ENCODE measurements at places on chromosomes 1 and 21. TPM values are rescaled to one million over a fixed set of nuclear protein-coding genes. Genes with fewer than 3 reads are reported as not detected.

DNA sequence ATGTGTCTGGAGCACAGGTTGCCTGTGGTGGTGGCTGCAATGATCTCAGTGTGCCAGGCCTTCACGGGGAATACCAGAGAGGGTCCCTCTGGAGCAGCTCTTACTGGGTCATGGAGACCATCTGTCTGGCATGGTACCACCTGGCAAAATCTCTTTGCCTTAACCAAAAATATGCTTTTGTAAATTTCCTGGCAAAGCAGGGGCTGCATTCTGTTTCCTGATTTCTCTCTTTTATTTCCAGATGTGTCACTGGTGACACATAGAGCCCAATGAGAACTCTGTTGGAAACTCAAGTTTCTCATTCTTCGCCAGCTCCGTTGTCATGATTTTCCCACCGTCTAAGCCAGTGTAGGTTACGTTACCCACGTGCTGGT, 136.5 kb downstream of the FGGY start:
- no peak for DNase-seq

DNA sequence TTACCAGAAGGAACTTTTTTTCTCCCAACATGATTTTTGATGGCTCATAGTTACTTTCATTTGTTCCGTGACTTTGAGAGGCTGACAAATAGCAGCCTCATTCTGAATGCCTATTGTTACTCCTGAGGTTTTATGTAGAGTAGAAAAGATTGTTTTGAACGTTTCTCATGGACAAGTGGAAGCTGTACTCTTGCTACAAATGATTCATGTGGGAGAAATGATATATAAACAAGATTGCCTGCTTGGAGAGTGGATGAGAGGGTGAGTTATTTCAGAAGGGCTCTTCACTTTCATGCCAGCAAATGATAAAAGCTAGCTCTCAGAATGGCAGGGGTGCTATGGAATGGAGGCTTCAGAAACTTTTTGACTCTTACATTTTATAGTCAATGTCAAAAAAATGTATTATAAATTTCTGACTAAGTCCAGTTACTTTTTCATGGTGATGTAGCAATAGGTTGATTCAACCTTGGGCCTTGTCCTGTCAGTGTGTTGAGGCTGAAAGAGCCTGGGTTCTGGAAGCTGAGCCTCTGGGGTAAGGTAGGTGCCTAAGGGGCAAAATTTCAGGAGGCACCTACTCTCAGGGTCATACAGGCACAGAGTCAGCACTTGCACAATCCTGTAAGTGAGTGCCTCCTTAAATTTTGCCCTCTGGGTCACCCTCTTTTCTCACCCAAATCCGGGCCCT, 19.4 kb downstream of the JUN start:
- no peak for DNase-seq

DNA sequence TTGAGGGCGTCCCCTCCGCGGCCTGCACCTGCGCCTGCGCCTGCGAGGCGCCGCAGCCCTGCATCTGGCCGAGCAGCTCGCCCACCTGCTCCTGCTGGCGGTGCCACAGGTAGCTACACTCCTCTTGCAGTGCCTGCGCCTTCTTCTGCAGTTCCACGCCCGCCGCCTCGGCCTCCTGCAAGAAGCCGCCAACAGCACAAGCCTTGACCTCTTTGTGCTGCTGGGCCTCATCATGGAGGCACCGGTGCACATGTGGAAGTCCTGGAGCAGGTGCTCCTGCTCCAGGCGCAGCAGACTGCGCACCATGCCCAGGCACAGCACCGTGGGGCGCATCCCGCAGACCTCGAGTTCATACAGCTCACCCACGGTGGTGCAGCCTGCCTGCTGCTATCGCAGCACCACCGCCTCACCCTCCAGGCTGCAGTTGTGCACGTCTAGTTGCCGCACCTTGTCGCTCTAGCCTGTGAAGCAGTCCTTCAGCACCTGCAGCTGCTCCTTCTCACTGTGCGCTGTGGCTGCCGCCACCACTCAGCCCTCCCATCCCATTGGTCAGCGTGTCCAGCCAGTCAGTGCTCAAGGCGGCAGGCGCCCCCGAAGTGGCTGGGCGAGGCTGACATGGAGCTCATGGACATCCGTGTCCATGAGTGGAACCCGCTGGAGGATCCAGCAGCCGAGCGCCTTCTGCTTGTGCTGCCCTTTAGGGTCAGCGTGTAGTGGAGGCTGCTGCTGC, 12.2 kb upstream of the CD2 start:
- no peak for DNase-seq

- DNase-seq: no peak
Measured at GRCh38 chr1:211381481-211382181, 55.0 kb downstream of the TRAF5 start.

- no peak for DNase-seq
Measured at GRCh38 chr1:69403756-69404320, 163.9 kb upstream of the LRRC7 start.

DNA sequence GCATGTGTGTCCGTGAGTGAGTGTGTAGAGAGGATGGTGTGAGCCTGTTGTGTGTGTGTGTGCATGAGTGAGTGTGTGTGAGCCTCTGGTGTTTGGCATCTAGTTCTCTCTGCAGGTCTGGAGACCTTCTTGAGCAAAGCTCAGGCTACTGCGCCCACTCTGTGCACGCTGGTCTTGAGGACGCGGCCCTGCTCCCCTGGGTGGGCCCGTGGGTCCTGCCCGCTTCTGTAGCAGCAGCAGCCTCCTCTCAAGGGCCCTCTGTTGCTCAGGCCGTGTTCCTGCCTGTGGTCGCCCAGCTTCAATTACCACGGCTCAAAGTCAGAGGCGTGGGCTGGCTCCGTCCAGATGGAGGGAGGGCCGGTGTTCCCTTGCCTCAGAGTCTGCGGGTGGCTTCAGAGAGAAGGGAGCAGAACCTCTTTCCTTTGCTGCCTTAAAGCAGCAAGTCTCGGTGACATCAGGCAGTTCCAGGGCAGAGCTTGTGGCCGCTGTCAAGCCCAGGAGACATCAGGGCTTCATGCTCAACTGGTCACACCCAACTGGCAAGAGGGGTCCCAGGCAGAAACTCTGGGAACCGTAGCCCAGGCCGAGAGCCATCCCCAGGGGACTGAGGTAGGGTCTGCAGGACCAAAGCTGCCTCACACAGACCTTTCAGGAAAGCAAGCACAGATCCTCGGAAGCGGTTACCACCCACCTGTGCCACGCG, 270.6 kb upstream of the VAMP3 start:
- no peak for DNase-seq

DNA sequence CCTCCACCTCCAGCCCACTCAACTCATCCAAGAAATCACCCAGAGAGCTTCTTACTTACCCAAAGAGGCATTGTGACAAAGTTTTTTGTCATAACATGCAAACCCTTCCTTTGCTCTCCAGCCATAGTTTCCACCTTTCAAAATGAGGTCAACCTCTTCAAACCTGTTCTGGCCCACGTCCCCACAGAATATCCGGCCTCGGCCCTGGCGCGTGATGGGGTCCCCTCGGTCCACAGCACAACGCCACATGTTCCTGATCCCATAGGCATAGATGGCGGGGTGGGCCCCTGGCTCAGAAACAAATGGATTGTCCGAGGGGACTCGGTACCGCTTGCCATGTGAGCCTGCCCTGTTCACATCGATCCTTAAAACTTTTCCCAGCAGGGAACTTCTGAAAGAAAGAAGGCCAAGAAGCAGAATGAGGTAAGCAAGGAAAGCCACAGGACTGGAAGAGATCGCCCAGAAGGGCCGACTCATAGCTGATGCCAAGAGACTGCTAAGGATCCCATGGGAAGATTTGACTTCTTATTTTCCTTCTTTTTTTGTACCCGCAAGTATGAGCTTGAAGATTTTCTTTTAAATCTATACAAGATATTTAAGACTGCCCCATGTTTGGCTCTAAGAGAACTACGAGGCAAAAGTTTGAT, 7.8 kb downstream of the HHIPL2 start:
- no peak for DNase-seq

The CXADR gene
- total RNA-seq: 18.3 TPM

The GABRD gene
- total RNA-seq: 91.3 TPM

The PIK3R3 gene
- total RNA-seq: 31.0 TPM

Data from dorsolateral prefrontal cortex (tissue), 122 donors.